Activated T-helper 1 cell treated with anti-CD3 and anti-CD28 coated beads, Interleukin-2, amount 50 U/mL, for 16 hours (primary cell): ENCODE measurements at places on chromosomes 2 and 18.

DNA sequence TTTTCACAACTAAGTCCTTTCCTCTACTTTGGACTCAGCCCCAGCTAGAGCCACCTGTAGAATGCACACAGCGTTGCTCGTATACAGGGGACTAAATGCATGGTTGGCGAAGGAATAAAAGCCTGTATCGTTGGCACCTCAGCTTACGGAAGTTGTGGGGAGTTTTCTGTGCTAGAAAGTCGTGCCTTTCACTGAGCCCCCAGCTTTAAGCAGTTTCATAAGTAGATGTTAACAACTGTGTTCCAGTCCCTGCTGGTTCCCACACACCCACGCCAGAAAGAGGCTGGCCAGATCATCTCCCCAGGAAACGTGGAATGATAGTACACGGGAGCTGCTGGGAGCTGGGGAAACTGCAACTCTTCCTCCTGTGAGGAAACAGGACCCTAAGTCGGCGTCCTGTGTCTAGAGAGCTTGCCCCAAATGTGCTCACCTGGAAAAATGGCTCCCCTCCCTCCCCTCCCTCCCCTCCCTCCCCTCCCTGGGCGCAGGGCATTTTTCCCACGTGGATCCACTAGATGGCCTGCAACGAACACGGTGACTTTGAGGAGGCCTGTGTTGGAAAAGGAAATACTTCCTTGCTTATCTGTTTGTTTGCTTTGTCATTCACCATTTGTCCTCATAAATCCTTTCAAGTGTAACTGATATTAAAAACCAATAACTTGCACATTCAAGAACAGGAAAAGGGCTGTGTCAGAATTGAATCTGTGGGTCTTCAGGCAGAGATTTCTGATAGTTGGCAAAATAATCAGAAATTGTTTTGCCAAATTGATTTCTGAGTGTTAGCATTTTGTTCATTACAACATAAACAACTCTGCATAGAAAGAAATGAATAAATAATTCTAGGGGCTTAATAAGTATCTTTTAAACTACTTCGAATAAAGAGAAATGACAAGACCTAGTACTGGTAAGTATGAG, 43.9 kb upstream of the RFX8 start:
- no peak for DNase-seq

DNA sequence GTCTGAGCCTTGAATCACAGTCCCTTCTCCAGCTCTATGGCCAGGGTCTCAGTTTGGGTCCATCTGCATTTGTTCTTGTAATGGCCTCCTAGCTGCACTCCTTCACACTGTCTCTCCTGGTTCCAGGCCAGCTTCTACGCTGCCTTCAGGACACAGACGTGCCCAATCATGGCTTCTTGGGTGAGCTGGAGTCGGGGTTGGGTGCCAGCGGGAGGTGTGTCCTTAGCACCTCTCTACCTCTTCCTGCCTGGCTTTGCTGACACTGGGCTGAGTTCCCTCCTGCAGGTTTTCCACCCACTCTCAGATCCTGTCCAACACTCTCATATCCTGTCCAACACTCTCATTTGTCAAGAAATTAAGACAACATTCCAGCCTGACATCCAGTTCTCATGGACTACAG, 9.6 kb downstream of the TRPM8 start:
- no peak for DNase-seq

DNA sequence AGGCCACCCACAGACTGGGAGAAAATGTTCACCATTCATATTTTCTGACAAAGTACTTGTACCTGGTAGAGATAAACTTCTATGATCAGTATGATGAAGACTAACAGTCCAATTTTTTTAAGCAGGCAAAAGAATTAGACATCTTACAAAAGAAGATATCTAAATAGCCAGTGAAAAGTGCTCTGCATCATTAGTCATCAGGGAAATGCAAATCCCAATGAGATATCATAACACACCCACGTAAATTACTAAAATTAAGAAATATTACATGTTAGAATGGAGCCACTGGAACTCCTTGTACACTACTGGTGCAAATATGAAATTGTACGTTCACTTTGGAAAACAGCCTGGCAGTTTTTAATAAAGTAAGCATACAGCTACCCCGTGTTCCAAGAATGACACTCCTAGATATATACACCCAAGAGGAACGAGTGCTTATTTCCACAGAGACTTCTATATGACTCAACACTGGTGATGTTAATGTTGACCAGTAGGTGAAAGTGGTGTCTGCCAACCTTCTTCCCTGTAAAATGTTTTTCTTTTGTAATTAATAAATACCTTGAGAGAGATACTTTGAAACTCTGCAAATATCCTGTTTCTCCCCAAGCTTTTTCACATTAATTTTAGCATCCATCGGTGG, 80.3 kb downstream of the NPAS2 start:
- DNase-seq: no peak

DNA sequence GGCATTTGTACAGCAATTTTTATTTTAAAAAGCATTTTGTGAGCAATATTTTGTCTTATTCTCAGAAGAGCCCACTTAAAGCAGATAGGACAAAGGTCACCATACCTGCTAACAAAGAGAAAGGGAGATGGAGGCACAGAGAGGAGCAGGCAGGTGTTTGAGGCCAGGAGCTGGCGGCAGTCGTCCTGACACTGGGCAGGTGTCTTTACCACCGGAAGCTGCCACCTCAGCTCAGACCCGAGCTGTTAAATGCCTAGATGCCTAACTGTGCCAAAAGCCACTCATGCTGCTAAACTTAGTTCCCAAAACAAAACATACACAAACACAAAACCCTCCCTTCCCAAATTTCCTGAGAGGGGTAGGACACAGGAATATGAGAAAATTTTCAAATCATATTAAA, 120.9 kb downstream of the CNTNAP5 start:
- DNase-seq: no peak

DNA sequence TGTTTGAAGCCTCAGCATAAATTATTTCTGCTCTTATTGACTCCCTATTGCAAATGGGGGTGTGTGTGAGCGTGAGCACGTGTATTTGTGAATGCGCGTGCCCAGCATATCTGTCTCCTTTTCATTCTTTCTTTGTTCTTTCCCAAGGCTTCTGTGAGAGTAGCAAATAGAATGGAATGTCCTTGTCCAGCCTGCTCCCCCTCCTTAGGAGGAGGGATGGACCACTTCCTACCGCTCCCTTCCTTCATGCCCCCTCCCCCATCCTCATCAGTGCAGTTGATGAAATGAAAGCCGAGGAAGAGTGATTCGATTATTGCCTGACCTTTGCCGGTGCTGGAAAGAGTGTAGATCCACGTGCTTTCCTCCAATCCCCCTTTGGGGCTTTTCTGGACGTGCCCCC, 102.0 kb downstream of the CPO start:
- no peak for DNase-seq

- no peak for DNase-seq
Observed at GRCh38 chr2:71532327-71532726, 79.0 kb downstream of the DYSF start.

DNA sequence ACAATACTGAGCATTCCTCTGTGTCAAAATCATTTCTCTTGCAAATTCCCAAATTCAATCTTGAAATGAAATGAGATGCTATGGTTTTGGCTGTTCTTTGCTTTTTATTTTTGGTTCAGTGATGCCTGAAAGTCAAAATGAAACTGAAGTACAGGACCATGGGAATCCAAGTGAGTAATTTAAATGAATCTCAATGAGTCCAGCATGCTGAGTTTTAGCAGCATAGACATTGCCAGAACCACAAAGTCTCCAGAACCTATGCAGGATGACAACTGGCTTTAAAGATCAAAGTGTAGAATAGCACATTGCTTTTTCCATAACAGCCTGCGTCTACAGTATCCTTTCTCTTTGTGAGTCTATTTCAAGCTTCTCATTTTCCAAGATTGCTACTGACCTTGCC, 1050.7 kb upstream of the PIK3C3 start:
- DNase-seq: no peak

DNA sequence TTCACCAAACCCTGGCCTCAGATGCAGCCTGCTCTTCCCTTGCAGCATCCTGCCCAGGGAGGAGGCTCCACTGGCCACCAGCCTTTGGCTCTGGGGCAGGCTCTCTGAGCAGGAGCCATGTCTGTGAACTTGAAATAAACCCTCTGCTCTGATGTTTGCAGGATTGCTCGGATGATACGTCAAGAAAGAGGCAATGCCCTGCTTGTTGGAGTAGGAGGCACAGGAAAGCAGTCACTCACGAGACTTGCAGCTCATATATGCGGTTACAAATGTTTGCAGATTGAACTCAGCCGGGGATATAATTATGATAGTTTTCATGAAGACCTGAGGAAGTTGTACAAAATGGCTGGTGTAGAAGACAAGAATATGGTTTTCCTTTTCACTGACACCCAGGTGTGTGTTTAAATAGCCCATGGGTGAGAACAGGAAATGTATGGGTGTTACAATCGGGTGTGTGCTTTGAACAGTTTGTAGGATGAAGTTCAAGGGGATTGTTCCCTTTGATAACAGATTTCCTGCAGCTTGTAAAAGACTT, 177.9 kb downstream of the DNAH6 start:
- DNase-seq: no peak

DNA sequence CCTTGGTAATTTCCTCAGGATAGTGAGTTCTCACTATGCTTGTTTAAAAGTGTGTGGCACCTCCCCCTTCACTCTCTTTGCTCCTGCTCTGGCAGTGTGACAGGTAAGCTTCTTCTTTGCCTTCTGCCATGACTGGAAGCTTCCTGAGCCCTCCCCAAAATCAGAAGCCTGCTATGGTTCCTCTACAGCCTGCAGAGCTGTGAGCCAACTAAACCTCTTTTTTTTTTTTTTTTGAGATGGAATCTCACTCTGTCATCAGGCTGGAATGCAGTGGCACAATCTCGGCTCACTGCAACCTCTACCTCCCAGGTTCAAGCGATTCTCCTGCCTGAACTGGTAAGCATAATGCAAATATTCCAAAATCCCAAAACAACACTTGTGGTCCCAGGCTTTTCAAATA, 80.0 kb downstream of the SOWAHC start:
- DNase-seq: no peak

DNA sequence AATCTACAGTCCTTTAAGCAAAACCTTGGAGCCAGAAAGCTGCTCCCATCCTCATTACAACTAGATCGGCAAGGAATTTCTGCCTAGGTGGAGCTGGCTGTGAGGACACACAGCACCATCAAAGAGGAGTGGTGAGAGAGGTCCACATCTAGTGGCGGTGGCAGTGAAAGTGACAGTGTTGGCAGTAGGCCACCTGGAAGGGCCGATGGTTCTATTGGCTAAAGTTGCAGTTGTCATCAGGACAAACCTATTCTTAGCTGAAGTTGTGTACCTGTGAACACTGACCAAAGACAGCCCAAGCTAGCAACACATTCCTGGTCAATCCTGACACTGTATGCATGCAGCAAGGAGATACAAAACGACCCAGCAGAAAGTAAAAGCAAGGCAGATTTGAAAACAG, 218.1 kb upstream of the CHAC2 start:
- DNase-seq: no peak

- DNase-seq: no peak
Observed at GRCh38 chr2:113675875-113676274, 48.8 kb downstream of the RABL2A start.

GRCh38 chr2:25366629-25367028, 24.9 kb upstream of the DNMT3A start:
- DNase-seq: no peak

DNA sequence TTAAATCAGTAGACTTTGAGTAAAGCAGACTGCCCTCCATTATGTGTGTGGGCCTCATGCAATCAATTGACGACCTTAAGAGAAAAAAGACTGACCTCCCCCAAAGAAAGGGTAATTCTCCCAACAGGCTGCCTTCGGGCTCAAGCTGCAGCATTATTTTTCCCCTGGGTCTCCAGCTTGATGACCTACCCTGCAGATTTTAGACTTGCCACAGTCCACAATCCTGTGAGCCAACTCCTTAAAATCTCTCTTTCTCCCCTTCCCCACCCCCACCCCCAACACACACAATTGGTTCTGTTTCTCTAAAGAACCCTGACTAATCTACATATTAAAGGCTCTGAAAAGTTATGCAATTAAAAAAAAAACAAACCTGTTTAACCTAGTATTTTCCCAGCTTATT, 89.4 kb downstream of the RNF152 start:
- DNase-seq: no peak

GRCh38 chr2:64819361-64819760, 165.6 kb upstream of the SERTAD2 start:
- DNase-seq: no peak

DNA sequence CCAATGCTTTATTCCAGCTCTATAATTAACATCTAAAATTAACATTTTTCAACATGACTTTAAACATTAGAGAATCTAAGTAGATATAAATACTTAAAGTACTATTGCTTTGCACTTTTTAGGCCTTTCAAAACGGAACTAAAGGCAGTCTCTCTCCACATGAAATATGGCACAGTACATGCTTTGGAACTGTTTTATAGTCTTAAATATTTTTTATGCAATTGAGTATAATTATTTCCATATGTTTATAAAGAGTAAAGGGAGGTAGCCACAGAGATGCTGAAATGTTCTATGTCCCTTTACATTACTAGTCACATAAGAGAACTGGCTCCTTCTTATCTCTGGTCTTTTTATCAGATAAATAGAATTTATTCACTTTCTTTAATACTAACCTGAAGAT, 674.0 kb downstream of the PLCL1 start:
- no peak for DNase-seq

DNA sequence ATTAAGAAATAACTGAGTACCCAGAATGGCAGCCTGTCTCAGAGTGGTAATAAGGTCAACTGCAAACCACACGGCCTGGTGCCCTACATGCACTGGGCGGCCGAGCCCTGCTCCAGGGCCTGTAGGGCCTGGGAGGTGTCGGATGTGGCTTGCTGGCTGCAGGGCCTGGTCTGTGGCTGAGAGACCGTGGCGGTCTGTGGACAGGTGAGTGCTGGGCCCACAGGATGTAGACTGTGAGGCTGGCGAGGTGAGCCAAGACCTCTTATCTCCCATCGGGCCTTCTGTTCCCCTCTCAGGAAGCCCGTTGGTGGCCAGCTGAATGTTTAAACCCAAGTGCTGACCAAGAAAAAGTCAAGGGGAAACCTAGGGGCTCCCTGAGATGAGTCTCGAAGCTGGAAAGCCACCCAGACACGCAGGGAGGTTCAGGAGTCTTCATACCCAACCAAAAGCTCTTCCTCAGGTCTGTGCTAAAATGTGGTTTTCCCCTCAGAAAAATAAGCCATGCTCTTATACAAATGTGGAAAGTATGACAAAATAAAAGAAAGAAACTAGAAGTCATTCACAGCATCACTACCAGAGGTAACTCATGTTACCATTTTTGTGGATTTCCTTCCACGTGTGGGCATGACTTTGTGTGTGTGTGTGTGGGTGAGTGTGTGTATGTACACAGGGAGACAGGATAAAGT, 47.7 kb upstream of the CTDP1 start:
- no peak for DNase-seq

DNA sequence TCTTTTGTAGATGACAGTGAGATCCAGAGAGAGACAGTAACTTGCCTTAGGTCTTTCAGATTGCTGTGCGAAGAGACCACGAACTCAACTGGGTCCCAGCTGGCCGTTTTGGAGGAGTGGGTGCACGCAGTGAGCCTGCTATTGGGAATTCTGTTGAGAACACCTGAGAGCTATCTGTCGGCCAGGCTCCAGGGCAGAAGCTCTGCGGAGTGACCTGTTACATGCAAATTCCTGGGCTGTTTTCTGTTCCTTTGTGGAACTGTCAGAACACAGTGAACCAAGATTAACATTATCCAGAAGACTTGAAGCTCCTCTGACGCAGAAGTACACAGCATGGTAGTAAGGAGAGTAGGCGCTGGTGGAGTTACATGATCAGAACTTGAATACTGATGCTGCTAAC, 99.5 kb upstream of the LMAN1 start:
- no peak for DNase-seq

GRCh38 chr2:207926133-207926988, 99.0 kb downstream of the PLEKHM3 start:
- DNase-seq: no peak

GRCh38 chr18:69172046-69172445, 228.6 kb upstream of the DOK6 start:
- no peak for DNase-seq

- no peak for DNase-seq
Observed at GRCh38 chr2:29698216-29698615, 223.2 kb downstream of the ALK start.
